A549 (cell line): ENCODE measurements at places on chromosomes 13 and 19.

- no peak for DNase-seq
Measured at GRCh38 chr19:16381756-16382401, 57.3 kb downstream of the KLF2 start.

GRCh38 chr19:36257520-36257876 is 42.6 kb downstream of the ZNF146 start:
- DNase-seq, result no peak

- no peak for DNase-seq
Measured at GRCh38 chr13:69755101-69755500, 352.5 kb upstream of the ATXN8OS start.

DNA sequence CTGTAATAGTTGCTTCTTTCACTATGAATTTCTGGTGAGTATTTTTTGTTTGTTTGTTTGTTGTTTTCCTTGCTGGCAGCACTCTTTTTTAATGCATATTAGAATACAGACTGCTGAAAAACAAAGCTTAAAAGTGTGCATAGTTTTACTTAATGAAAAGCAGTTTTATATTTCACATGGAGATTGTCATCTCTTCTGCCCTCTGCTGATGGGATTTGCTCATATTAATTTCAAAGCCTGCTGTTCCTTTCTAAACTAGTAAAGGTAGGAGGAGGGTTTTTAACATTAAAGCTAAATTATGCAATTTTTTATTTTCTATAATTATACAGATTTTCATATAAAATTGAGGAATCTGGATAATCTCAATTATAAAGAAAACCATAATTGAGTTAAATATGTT is 692.6 kb upstream of the SLITRK1 start:
- DNase-seq, result peak; percentile 0

GRCh38 chr13:44312834-44313551 is 60.6 kb upstream of the SERP2 start:
- DNase-seq, result peak; percentile 67

- no peak for DNase-seq
Measured at GRCh38 chr19:44943801-44944249, 1.8 kb downstream of the APOC4 start.

DNA sequence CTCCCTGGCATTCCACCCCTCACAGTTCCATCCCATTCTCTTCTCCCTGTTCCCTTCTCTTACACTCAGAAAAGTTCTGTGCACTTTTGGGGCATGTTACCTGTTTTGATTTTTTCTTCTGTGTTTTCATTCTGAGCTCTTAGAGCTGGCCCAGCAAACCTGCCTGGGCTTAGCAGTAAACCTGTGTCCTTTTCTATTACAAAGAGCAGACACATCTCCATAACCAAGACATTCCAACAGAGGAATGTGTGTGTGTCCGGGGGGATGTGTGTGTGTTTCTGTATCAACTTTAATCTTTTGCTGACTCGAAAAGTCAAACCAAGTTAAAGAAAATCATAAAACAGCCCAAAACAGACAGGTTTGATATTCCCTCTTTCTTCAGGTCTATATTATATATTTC is 49.1 kb upstream of the SOX21 start:
- no peak for DNase-seq

DNA sequence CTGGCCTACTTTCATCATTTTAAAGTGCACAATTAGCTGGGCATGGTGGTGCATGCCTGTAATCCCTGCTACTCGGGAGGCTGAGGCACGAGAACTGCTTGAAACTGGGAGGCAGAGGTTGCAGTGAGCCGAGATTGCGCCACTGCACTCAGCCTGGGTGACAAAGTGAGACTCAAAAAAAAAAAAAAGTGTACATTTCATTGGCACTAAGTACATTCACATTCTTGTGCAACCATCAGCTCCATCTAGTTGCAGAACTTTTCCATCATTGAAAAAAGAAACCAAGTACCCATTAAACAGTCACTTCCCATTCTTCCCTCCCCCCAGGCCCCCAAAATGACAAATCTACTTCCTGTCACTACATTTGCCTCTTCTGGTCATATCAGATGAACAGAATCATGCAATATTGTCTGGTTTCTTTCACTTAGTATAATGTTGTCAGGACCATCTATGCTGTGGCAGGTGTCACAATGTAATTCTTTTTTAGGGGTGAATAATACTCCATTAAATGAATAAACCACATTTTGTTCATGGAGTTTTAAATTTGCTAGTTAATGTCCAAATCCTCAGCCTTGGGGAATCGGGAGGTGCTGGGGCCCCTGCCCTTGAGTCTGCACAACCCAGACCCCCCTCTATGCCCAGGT is 7.4 kb upstream of the SIGLEC11 start:
- no peak for DNase-seq
